A549 treated with ZK216348 at 1 μM for 4 hours (cell line): ENCODE measurements at places on chromosomes 3 and 15. TPM values are rescaled to one million over a fixed set of nuclear protein-coding genes. Genes with fewer than 3 reads are reported as not detected.

The SPTSSB gene
- not detected in 5 replicates for total RNA-seq

The SH2D7 gene
- not detected in 5 replicates for total RNA-seq

The GRAMD1C gene
- total RNA-seq = 0.23 to 2.3 TPM (median 0.54 TPM) in 5 replicates

The SCAMP5 gene
- total RNA-seq = 9.3 to 13.3 TPM (median 11.7 TPM) in 5 replicates
